Hypothalamus (tissue), 51 donors: ENCODE measurements at places on chromosomes 3 and 15.

DNA sequence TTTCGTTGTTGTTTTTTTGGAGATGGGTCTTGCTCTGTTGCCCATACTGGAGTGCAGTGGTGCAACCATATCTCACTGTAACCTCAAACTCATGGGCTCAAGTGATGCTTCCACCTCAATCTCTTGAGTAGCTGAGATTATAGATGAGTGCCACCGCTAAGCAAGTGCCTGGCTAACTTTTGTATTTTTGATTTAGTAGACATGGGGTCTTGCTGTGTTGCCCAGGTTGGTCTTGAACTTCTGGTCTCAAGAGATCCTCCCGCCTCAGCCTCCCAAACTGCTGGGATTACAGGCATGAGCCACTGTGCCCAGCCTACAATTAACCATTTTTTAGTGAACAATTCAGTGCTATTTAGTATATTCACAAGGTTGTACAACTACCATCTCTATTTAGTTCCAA lies 42.2 kb downstream of the ARHGEF3 start:
- no peak for DNase-seq

GRCh38 chr3:132840201-132840700 lies 118.0 kb upstream of the NPHP3 start:
- no peak for DNase-seq

GRCh38 chr3:150899141-150899540 lies 6.1 kb downstream of the MINDY4B start:
- no peak for DNase-seq

DNA sequence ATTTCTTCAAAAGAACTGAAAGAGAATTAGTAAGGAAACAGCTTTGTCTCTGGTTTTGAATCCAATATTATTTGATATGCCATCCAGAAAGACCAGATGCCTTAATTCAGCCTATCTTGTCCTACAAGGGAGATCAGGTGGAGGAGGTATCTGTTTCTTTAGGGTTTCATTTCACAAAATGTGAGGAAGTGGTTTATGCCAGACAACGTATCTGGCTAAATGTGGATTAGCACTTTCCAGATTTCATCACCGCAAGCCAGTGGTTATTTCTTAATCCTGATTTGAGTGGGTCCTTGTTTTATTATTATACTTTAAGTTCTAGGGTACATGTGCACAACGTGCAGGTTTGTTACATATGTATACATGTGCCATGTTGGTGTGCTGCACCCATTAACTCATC lies 271.1 kb downstream of the EBLN2 start:
- no peak for DNase-seq

- no peak for DNase-seq
Measured at GRCh38 chr3:38549957-38550840, 54.1 kb downstream of the EXOG start.

- no peak for DNase-seq
Measured at GRCh38 chr3:43391621-43392020, 105.3 kb downstream of the SNRK start.

DNA sequence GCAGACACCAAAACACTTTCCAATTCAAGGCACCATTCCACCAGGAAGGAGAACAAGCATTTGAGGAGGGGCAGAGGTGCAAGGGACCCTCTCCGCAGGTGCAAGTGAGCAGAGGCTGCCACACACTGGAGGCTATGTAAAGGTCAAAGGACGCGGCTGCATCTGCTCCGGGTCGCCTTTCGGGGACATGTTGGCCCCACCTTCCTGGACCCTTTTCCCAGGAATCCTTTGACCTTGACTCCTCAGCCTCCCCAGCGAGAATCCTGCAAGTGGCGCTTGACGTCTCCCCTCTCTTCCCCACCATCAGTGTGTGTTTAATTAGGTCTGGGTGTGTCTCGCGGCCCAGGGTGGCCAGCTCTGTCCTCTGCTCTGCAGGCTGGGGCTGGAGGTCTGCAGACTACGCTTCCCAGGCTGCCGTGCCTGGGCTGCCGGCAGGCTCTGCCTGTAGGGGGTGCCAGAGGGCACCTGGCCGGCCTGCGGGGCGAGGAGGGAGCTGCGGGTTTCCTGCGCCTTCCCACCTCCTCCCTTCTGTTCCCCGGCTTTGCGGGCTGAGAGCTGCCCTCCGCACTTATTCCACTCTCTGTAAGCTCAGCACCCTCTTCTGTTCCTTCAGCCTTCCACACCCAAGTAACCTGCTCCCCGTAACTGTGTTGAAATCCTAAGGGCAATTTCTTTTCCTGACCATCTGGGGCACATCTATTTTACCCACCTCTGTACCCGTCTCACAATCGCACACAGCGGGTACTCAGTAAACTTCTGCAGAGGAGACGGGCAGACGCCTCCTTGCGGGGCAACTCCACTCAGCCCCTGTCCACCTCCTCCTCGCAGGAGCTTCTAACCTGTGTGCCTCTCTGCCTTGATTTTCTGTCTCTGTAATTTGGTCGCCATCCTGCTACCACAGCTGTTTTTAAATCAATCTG lies 129.8 kb downstream of the NSMCE3 start:
- DNase-seq: no peak

- no peak for DNase-seq
Measured at GRCh38 chr3:194057570-194058188, 78.3 kb upstream of the HES1 start.

DNA sequence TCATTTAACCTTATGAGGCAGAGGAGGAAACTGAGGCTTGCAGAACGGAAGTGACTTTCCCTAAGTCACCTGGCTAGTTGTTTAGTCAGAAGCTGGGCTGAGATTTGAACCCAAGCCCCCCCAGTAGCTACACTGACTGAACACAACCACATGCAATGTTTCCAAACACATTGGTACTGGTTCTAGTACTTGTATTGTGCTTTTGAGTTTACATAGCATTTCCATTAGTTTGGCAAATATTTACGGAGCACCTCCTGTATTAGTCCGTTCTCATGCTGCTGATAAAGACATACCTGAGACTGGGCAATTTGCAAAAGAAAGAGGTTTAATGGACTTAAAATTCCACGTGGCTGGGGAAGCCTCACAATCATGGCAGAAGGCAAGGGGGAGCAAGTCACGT lies 56.3 kb upstream of the ITGA11 start:
- no peak for DNase-seq
